ENCODE measurements at places on chromosomes 2 and 18.

DNA sequence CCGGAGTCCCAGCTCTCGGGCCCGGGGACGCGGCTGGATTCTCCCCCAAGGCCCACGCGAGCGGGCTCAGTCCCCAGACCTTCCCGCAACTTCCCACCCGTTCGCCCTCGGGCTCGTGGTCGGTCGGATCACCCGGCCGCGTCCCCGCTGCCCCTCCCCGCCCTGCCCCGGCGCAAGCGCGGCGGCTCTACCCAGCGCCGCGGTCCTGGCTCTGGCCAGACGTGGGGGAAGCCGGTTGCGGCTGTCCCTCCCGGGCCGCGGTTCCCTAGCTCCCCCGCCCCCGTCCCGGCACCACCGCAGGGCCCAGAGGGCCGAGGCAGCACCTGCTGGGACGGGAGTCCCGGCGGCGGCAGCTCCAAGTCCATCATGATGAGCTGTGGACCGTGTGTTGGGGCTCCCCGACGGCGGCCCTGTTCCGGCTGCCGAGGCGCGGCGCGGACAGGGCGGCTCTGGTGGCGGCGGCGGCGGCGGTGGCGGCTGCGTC is 276 bp downstream of the NFE2L2 start:
- DNase-seq, result no peak

DNA sequence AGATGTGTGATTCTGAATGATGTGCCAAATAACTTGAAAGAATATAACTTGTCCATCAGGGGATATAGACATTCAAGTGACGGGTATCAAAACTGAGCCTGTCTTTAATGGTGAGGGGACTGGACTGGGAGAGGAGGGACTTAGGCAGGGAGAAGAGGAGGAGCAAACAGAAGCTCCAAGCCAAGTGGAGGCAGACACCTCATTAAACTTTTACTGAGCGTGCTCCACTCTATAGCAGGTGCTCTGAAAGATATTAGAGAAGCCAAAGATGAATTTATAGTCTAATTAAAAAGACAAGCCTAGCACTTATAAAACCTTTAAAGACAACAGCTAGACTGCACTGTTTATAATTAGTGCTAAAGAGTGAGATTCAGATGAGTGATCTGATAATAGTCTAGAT is 47.7 kb upstream of the SMAD2 start:
- no peak for DNase-seq

- DNase-seq, result no peak
Observed at GRCh38 chr2:185689906-185690539, 48.6 kb upstream of the FSIP2 start.

GRCh38 chr2:120044336-120044735 is 31.5 kb downstream of the EPB41L5 start:
- no peak for DNase-seq

GRCh38 chr2:54685263-54685775 is 38.1 kb upstream of the EML6 start:
- DNase-seq, result no peak
